ENCODE measurements at places on chromosomes 3 and 15. TPM values are rescaled to one million over a fixed set of nuclear protein-coding genes. Genes with fewer than 3 reads are reported as not detected.
A peak's percentile ranks its signal among the peaks of the same experiment; 100 is the strongest.

Gene ANKUB1
- polyA plus RNA-seq = not detected

- no peak for DNase-seq
These were observed 103.1 kb downstream of the KLHL25 start for GRCh38 chr15:85691350-85692240.

Gene CD47
- polyA plus RNA-seq = 20.0 TPM

- no peak for DNase-seq
These were observed 84.1 kb downstream of the P3H2 start for GRCh38 chr3:190036631-190037030.

DNA sequence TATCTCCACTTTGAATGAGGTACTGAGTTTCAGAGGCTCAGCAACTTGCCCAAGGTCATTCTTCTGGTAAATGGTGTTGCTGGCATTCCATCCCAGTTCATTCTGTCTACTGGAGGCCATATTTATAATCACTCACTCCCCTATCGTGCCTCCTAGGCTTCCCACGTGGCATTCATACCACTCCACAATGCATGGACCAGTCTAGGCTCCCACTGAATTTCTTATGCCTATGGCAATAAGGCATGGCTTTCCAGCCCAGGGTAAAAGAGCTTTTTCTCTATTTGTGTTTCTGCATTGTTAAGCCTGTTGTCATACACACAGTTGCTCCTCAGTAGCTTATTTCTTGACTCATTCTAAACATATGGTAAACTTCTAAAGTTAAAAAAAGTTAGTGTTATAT, 19.9 kb downstream of the BBX start:
- no peak for DNase-seq

GRCh38 chr3:119173325-119173724, at the start of gene UPK1B:
Gene UPK1B, plus strand, starts transcription at chr3:119173598. Its CDS starts 13,144 bp downstream, at chr3:119186742.
- no peak for DNase-seq

DNA sequence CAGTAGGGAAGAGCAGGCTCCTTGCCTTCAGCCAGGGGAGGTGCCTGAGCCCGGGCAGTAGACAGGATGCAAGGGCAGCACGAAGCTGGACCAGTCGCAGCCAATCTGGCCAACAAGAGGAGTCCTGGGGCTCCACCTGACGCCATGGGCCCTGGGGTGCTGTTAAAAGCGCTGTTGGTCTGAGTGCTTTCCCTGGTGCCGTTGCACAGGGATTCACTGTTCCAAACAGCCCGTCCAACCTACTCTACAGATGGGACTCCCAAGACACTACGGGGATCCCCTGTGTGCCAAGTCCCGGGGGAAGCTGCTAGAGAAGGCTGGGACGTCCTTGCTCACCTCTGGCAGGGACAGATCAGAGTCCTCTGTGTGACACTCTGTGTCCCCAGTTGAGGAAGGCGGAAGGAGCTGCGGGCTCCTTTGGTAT, 632 bp downstream of the CTSH start:
- DNase-seq = no peak

- no peak for DNase-seq
These were observed 739.9 kb upstream of the NR2F2 start for GRCh38 chr15:95590533-95591044.

- no peak for DNase-seq
These were observed 59.6 kb upstream of the TSC22D2 start for GRCh38 chr3:150348500-150348899.

DNA sequence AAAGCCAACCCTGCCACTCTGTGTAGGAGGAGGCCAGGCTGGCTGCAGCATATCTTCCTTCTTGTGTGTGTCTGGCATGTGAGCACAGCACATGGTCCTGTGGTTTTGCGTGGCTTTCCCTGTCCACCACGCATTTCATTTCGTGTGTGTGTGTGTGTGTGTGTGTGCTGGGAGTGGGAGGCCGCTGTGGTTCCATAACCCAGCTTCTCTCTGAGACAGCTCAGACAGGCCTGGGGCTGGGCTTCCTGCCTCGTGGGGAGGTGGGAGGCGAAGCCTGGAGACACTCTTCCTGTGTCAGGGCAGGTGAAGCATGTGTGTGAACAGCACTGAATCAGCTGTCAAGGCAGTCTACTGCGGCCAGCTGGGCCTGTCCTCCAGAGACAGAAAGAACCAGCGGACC, 16.0 kb upstream of the MRPS22 start:
- no peak for DNase-seq

DNA sequence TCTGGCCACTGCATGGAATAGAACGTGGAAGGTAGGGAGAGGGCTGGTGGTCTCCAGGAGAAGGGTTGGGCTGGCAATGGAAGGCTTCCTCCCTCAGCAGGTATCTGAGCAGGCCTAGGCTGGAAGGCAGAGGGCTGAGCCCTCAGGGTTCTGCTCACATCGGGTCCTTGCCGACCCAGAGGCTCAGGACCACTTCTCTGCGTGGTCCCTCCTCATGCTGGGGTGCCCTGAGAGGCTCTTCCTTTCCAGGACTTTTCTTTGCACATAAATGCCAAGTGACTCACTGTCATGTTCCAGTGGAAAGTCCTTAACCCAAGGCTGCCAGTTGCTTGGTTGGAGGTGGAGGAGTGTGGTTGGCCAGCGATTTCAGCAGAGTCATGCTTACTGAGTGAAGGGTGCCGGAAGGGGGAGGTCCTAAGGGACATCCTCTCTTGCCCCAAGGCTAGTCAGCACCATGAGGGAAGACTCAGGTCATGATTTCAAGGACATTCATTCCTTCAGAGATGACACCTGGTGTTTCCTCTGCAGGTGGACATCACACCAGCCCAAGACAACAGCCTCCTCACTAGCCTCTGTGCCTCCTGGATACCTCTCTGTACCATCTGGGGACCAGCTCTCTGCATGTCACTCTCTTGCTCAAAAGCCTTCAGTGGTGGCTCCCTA, 8.2 kb downstream of the SLC6A6 start:
- no peak for DNase-seq

Gene MCTP2
- polyA plus RNA-seq = 0.26 TPM

Gene CYP1A2
- polyA plus RNA-seq = not detected

- no peak for DNase-seq
These were observed 357.2 kb downstream of the CLSTN2 start for GRCh38 chr3:140292170-140292569.

GRCh38 chr3:55770077-55770476, 283.0 kb upstream of the WNT5A start:
- peak; percentile 7 for DNase-seq

Gene TRH
- polyA plus RNA-seq = not detected

GRCh38 chr3:138593488-138594149, 441 bp downstream of the CEP70 start:
- no peak for DNase-seq

Gene ZNF660
- polyA plus RNA-seq = 1.4 TPM

Gene CACNA2D2
- 1.1 TPM for polyA plus RNA-seq
